ENCODE measurements at places on chromosomes 7 and 10. TPM values are rescaled to one million over a fixed set of nuclear protein-coding genes. Genes with fewer than 3 reads are reported as not detected.

EBLN1 gene
- total RNA-seq: not detected

STEAP2 gene
- 32.1 TPM for total RNA-seq

CRTAC1 gene
- 6.4 TPM for total RNA-seq

IKZF1 gene
- total RNA-seq: 20.5 TPM

FBXL13 gene
- total RNA-seq: 2.1 TPM
